ENCODE measurements at places on chromosomes 13 and 19. TPM values are rescaled to one million over a fixed set of nuclear protein-coding genes. Genes with fewer than 3 reads are reported as not detected.

DNA sequence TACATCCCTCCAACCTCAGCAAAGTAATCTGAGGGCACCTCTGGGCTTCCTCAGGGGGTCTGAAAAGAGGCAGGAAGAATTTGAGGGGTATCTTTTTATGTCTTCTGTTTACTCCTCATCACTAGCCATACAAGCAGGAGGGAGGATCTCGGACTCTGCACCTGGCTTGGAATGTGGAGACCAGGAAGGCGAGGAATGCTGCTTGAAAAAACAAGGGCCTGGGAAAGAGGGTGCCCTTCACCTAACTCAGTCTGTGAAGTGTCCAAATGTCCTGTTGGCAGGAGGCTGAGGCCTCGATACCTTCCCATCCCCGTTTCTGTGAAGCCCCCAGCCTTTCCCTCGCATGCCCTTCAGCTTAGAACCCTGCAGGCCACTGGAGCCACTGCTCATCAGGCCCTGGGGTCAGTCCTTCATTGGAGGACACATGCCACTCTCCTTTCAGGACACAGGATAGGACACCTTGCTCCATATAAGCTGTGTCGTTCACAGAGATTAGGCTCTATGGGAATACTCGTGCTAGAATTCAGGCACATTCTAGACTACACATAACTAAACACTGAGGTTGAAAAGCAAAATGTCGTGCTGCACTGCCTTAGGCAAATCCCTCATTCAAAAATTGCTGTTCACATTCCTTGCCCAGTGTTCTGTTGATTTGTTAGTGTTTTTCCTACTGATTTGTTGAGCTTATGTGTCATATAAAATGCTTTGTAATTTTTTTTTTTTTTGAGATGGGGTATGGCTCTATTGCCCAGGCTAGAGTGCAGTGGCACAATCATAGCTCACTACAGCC is 49.7 kb downstream of the ESD start:
- DNase-seq: no peak

DNA sequence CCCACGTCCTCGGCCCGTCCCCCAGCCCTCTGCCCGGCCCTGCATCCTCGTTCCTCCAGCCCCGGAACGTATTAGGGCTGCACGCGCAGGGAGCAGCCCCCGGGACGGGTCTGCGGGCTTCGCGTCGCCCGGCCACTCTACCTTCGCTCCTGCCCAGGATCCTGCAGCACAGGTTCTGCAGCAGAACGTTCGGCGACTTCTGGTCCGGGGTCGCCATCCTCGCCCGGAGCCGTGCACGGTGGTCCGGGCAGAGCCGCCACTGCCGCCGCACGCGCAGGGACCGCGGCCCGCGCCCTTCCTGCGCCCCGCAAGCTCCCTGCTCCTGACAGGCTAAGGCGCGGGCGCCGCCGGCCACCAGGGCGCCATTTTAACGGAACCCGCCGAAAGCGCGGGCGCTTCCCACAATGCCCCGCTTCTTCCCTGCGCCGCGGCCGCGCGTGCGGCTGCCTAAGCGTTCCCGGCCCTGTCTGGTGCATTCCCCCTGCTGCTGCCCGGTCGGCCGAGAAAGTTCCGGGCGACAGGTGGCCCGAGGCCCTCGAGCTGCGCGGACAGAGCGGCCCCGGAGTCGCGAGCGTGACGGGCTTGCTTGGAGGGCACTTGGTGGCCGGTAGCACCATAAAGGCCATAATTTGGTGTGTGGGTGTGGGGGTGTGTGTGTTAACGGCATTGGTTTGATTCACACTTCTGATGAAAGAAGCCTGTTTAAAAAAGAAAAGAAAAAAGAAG is at the start of gene TUBGCP3:
TUBGCP3 (minus strand) TSS at position 390 of the 726 bp plus-strand sequence; CDS start at position 217, 173 bp downstream.
- DNase-seq: peak; percentile 79

DNA sequence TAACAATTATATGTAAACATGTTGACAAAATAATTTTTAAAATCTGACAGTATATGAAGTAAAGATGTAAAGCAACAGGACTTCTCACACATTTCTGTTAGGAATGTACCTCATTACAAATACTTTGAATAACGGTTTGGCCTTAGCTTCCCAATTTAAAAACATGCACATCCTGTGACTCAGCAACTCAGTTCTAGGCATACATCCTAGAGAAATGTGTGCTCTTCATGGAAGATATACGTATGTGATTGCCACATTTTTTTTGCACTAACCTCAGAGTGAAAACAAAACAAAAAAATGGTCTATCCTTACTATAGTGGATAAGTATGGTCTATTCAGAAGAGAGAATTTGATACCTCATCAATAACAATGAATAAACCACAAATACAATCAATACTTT is 314.6 kb downstream of the LIG4 start:
- DNase-seq: no peak

The TSEN34 gene
- total RNA-seq: 24.1 TPM

The KRI1 gene
- 32.5 TPM for total RNA-seq

The SIPA1L3 gene
- total RNA-seq: 6.0 TPM

The CCDC70 gene
- total RNA-seq: not detected

The FGF14 gene
- total RNA-seq: 0.14 TPM

The SPRED3 gene
- under 0.01 TPM for total RNA-seq
